Islet precursor cell (in vitro differentiated cells): ENCODE measurements at places on chromosomes 2 and 18.

GRCh38 chr2:170817093-170818035 is 677 bp downstream of the GAD1 start:
- no peak for DNase-seq

DNA sequence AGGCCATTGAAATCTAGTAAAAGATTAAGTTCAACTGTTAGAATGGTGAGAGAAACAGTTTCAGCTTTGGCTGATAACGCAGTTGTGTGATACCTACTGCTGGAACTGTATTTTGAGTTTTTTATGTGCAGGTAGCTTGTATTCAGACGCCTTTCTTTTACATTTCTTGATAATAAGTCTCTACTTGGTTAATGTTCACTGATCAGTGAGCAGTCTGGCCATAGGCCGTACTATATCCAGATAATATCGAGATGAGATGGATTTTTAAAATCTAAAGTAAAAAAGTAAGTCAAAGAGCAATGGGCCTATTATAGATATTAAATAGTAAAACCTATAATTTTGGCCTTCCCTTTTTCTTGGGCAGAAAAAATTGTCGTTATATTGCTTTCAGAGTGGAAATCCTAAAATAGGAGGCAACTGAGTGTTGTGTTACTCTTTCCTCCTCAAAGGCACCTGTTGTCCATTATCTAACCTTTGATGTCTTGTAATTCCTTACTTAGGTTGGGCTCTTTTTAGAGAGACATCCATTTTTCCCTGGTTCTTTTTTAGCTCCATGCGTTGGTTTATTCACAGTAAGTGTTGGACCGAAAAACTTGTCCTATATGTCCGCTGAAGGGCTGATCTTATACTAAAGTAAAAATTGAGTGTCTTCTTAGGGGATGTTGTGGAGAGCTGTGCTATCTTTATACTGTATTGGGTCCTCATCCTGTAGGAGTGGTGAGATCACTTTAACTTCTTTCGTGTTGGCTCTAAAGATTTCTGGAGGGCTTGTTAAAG is 1.7 kb downstream of the EML4 start:
- no peak for DNase-seq

GRCh38 chr2:65434592-65435241 is 2.3 kb upstream of the SPRED2 start:
- no peak for DNase-seq

DNA sequence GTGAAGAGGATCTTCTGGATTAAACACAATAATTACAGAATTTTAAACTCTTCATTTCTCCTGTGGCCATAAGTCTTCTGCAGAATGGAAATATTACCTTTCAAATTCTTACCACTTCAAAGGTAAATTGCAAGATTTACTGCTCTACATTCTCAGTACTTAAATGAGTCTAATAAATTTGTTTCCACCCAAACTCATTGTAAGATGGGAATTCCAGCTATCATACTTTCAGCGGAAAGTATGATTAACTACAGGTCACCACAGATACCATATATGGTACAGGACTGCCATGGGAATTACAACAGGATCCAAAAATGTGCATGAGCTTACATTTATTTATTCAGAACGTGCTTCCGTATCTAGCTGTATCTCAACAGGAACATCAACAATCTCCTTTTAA is 3.1 kb downstream of the DSC3 start:
- DNase-seq: no peak

DNA sequence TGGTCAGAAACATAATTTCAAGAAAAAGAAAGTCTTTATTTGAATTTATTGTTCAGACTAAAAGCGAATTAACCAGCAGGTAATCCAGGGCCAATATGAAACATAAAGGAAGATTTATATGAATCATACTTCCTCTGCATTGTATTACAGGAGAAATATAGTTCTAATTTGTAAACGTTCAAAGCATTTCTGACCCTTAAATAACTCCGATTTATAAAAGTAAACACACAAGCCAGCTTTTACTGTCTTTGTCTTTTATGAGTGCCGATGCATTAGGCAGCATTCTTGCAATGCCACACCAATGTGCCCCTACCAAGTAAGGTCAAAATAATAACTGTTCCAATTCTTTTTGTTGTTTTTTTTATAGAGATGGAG is 118.8 kb upstream of the RBBP8 start:
- DNase-seq: no peak
